ENCODE measurements at places on chromosomes 11 and 22. TPM values are rescaled to one million over a fixed set of nuclear protein-coding genes. Genes with fewer than 3 reads are reported as not detected.

- no peaks in the 10 kb centered on the region for H3K27me3 ChIP-seq
- no peak for DNase-seq
- H3K36me3 ChIP-seq, result no peaks in the 10 kb centered on the region
- peaks cover 13% of the 10 kb centered on the region for H3K4me1 ChIP-seq
Observed at GRCh38 chr11:134987223-134987768, 575.3 kb upstream of the B3GAT1 start.

The CARD16 gene
- total RNA-seq, result not detected

- no peak overlapping the region for H3K4me3 ChIP-seq
- DNase-seq, result no peak
- H3K27ac ChIP-seq, result no peak overlapping the region
- no peaks in the 10 kb centered on the region for H3K4me1 ChIP-seq
- no peaks in the 10 kb centered on the region for H3K36me3 ChIP-seq
Observed at GRCh38 chr11:36419791-36420424, 90.2 kb downstream of the TRAF6 start.

DNA sequence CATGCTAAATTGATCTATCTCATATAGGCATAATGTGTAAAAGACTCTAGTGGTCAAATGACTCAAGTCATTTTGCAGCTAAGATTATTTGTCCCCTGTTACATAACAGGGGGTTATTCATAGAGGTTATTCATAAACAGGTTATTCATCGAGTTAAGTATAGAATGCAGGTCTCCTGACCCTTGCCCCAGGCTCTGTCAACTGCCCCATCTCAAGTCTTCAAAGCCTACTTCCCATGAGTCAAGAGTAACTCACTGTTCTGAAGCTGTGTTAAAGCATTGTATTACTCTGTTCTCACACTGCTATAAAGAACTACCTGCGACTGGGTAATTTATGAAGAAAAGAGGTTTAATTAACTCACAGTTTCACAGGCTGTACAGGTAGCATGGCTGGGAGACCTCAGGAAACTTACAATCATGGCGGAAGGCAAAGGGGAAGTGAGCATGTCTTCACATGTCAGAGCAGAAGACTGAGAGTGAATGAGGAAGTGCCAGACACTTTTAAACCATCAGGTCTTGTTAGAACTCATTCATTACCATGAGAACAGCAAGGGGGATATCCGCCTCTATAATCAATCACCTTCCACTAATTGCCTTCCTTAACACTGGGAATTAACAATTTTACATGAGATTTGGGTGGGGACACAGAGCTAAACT lies 226.2 kb upstream of the BLID start:
- no peak for DNase-seq
- no peak overlapping the region for H3K27ac ChIP-seq
- no peaks in the 10 kb centered on the region for H3K36me3 ChIP-seq
- H3K4me1 ChIP-seq, result no peaks in the 10 kb centered on the region
- H3K4me3 ChIP-seq, result no peak overlapping the region

- no peaks in the 10 kb centered on the region for H3K4me1 ChIP-seq
- H3K36me3 ChIP-seq, result no peaks in the 10 kb centered on the region
- H3K27me3 ChIP-seq, result no peaks in the 10 kb centered on the region
Observed at GRCh38 chr11:4375431-4376140, 7.4 kb upstream of the OR52B4 start.

DNA sequence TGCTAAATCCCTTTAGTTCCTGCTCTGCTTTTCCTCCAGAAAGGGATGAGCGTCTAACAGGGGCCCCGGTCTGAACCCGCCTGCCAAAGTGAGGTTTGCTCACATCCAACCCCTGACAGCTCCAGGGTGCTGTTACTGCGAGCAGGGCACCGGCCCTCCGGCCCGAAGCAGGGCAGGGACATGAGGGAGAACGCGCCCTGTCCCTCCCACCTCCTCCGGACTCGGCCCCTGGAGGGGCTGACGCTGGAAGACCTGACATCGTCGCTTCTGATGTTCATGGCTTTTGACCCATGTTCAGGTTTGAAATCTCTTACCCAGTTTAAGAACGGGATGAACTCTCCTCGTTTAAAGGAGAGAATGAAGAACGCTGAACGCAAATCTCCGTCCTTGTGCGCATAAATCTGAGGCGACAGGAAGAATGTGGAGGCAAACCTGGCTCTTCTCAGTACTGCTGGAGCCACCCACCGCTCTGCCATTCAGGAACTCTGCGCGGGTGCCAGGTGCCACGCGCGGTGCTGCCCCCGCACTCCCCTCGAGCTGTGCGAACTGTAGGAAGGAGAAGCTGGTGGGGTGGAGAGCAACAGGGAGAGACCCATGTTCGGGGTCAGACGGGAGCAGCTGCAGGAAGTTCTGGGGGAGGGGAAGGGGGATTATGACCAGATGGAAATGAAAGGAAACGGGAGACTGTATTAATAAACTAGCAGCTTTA lies 826 bp upstream of the EEF1G start:
- peak overlapping the region; percentile 57 for H3K27ac ChIP-seq
- H3K4me3 ChIP-seq, result peak overlapping the region; percentile 90
- peaks cover 10% of the 10 kb centered on the region for H3K4me1 ChIP-seq

- no peaks in the 10 kb centered on the region for H3K4me1 ChIP-seq
- H3K27ac ChIP-seq, result no peak overlapping the region
- H3K27me3 ChIP-seq, result no peaks in the 10 kb centered on the region
- H3K4me3 ChIP-seq, result no peak overlapping the region
- no peaks in the 10 kb centered on the region for H3K36me3 ChIP-seq
Observed at GRCh38 chr11:116551576-116551975, 221.2 kb downstream of the BUD13 start.

- H3K27ac ChIP-seq, result no peak overlapping the region
- H3K36me3 ChIP-seq, result no peaks in the 10 kb centered on the region
- no peaks in the 10 kb centered on the region for H3K27me3 ChIP-seq
- H3K4me3 ChIP-seq, result peak overlapping the region; percentile 32
Observed at GRCh38 chr11:13440100-13440855, 22.7 kb downstream of the BTBD10 start.
